ENCODE measurements at places on chromosomes 5 and 9. TPM values are rescaled to one million over a fixed set of nuclear protein-coding genes. Genes with fewer than 3 reads are reported as not detected.

The NME5 gene
- not detected for total RNA-seq

The HAVCR2 gene
- total RNA-seq, result 8.9 TPM

The ADAMTS2 gene
- 0.41 TPM for total RNA-seq

The FRMD3 gene
- total RNA-seq, result 0.40 TPM

The C9orf72 gene
- 7.0 TPM for total RNA-seq

The ATG12 gene
- total RNA-seq, result 41.4 TPM

The FOXD4L5 gene
- not detected for total RNA-seq

The PRDM9 gene
- not detected for total RNA-seq

The TAF11L10 gene
- total RNA-seq, result not detected

The SLC6A3 gene
- total RNA-seq, result not detected

The BNC2 gene
- total RNA-seq, result 0.29 TPM

The PKD2L2 gene
- not detected for total RNA-seq

The APBA1 gene
- total RNA-seq, result 0.05 TPM

The DRD1 gene
- not detected for total RNA-seq

The IFNA17 gene
- not detected for total RNA-seq

The C9orf153 gene
- 0.18 TPM for total RNA-seq

The FCN1 gene
- not detected for total RNA-seq

The SLC25A25 gene
- 13.9 TPM for total RNA-seq

Data from activated T-cell treated with anti-CD3 and anti-CD28 coated beads, Interleukin-2, amount 50 U/mL, for 4 hours (primary cell).